ENCODE measurements at places on chromosomes 5 and 9. TPM values are rescaled to one million over a fixed set of nuclear protein-coding genes. Genes with fewer than 3 reads are reported as not detected.

Gene AK3
- total RNA-seq = 49.1 TPM

DNA sequence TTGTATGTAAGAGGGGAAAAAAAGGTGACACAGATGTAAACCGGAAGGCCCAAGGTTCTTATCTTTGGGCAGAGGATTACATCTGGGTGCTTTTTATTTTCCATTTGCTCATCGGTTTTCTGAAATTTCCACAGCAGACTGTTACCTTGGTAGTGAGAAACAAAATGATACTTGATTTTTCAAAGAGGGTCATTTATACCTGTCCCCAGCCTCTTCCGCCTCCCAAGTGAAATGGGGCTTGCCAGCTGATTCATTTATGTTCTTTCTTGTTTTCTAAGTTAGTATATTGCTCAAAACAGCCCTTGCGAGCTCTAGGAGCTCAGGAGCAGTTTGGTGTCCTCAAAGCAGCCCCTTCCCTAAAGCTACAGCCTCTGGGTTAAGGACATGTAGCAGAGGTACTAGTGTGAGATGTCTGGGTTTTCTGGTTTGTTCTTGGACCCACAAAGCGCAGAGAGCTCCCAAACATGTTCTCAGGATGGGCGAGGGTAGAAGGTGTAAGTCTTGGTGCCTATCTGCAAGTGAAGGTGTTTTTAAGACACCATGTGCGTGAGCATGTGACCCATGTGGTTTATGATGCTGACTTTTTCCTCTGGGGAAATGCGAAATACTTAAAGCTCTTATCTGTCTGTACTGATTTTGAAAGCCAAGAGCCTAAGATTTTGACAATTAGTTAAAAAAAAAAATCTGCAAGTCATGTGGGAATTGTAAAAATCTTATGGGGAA is 38.3 kb downstream of the DAPK1 start:
- no peak for DNase-seq

Gene TOR1B
- total RNA-seq = 20.8 TPM

Gene MARCHF11
- not detected for total RNA-seq

DNA sequence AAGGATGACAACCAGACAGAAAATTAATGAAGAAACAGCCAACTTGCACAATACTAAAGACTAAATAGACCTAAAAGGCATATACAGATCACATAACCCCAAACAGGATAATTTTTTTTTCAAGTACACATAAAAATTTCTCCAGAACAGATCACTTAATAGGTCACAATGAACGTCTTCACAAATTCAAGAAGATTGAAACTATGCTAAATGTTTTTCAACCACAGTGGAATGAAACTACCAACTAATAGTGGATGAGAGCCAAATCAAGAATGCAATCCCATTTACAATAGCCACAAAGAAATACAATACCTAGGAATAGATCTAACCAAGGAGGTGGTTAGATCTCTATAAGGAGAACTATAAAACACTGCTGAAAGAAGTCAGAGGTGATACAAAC is 145.8 kb downstream of the TMEM232 start:
- no peak for DNase-seq

DNA sequence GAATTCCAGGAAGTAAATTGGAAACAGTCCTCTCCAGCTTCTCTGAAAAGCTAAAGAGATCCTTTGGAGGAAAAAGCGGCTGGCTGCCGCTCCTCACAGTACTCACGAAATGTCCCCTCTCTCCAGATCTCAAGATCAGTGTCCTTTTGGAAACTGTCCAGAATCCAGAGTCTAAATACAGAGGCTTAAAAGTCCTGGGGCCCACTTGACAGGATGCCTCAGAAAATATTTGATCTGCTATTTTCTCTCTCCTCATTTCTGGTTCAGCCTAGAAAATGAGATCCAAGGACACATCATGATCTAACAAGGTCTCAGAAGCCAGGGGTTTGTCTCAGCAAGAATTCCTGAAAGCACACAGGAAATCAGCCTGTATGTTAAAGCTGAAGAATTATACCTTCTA is 7.2 kb downstream of the C1QTNF2 start:
- no peak for DNase-seq

Gene PCDHGC3
- total RNA-seq = 9.8 TPM

Gene FEM1C
- 11.0 TPM for total RNA-seq

Gene CARD6
- total RNA-seq = 0.63 TPM

- DNase-seq = no peak
These were observed 55.4 kb downstream of the FXN start for GRCh38 chr9:69090946-69091345.

GRCh38 chr9:100739208-100739607 is 161.3 kb downstream of the CAVIN4 start:
- no peak for DNase-seq

Gene CATSPER3
- total RNA-seq = 0.29 TPM
